SK-N-DZ (cell line): ENCODE measurements at places on chromosomes 2 and 18.

DNA sequence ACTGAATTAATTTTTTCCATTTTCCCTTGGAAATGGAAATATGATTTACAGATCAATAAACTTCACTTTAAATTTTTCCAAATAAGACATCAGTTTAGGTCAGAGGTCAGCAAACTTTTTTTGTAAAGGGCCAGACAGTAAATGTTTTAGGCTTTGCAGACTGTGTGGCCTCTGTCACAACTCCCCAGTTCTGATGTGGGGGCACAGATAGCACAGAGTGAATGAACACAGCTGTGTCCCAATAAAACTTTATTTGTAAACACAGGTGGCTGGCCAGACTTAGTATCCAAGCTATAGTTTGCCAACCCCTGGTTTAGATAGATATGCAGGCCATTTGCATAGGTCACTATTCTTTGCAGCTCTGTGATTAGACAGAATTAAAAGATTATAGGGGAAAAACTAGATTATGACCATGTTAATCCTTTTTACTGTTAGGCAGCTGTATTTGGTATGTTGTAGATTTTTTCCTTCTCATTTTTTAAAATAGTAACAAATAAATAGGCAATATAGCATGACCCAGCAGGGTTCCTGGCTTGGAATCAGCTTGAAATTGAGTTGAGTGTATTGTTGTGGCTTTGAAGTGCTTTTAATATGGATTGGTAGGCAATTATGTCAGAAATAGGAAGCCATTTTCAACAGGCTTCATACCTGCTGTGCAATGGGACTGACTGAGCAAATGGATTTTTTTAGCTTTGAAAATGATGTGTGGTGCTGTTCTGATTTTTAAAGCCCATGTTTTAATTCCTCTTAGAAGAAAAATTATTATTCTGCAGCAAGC lies 59.7 kb downstream of the WDSUB1 start:
- DNase-seq, result no peak

- no peak for DNase-seq
Observed at GRCh38 chr18:28124131-28125029, 52.5 kb downstream of the CDH2 start.

- DNase-seq, result no peak
Observed at GRCh38 chr18:892316-892715, 12.4 kb upstream of the ADCYAP1 start.

DNA sequence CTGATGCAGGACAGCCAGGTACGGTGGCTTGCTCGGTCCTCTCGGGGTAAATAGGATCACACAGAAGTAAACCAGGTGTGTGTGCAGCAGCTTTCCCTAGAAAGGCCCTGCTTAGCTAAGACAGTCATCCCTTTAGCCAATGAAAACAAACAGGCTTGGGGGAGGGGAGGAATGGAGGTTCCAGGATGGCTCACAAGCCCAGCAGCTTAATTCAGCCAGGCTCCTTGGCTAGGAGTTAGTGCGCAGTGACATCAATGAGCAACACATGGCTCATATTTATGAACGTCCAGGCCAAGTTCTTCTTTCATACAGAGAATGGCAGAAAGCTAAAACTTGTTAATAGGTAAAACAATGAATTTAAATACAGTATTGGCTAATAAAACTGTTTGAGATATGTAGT lies 10.2 kb downstream of the IAH1 start:
- no peak for DNase-seq

DNA sequence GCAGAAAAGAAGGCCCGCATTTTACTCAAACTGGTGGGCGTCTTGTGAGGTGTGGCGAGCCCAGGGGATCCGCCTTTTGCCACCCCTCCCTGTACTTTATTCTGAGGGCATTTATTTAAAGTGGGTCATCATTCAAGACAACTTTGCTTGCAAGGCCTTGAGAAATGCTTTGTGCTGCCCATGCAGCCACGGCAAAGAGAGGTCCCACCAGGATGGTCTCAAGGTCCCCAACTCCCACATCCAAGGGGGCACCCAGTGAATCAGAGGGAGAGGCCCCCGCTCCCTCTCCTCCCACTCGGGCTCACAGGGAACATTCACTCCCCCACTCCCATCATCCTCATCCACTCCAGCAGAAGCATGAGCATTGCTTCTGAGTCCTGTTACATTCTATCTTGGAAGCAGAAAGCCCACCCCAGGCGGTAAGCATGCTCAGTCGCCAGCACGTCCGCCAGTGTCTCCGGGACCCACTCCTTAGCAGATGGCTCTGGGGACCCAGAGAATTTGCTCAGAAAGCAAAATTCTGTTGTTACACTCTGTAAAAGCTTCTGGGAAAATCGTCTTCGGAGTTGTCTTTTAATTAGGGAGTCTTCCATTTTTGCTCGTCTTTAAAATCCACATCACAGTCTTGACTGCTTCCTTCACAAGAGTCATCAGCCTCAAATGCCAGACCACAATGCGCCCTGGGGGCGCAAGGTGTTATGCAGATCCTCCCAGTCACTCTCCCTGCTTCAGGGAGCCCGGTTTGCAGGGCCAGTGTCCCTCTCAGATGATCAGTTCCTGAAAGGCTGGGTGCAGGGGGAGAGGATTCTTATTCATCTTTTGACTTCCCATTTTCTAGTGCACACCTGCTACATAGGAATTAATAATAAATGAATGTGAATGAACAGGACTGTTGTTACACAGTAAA lies 99.4 kb upstream of the NCK2 start:
- no peak for DNase-seq

GRCh38 chr2:82182270-82182669 lies 1877.7 kb upstream of the LRRTM1 start:
- no peak for DNase-seq

- DNase-seq, result no peak
Observed at GRCh38 chr2:113214141-113214540, 40.4 kb downstream of the PSD4 start.

GRCh38 chr18:57859314-57859713 lies 56.2 kb upstream of the ATP8B1 start:
- peak; percentile 16 for DNase-seq

DNA sequence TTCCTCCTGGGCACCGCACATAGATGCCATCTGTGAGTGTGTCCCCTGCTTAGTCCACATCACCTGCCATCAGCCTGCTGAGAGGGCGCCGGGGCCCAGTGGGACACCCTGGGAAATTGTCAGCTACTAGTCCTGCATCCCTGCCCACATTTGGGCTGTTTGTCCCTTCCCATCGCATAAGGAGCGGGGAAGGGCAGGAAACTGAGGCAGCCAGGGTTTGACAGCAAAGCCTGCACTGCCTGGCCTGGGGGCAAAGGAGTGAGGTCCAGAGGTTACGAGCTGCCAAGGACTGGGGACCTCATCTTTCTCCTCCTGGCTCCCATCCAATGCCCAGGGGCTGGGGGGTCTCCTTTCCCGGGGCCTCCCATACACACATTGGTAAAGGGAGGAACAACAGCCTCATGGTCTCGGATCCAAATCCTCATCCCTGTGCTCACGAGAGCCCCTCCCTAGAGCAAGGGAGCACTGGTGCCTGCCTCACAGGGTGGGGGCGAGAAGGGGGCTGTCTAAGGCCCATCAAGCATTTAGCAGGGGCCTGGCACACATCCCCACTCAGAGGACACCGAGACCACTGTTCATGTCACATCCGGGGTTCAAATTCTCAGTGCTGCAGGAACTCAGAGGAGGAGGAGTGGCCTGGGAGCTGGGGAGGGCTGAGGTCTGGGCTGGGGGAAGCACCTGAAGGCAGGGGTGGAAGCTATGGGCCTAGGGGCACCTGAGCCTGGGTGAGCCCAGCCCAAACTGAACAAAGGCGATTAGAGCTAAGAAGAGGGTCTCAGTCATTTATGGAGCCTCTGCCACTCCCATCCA lies 113.8 kb downstream of the SMAD7 start:
- no peak for DNase-seq

- DNase-seq, result no peak
Observed at GRCh38 chr2:126856403-126856802, 42.3 kb upstream of the TEX51 start.

DNA sequence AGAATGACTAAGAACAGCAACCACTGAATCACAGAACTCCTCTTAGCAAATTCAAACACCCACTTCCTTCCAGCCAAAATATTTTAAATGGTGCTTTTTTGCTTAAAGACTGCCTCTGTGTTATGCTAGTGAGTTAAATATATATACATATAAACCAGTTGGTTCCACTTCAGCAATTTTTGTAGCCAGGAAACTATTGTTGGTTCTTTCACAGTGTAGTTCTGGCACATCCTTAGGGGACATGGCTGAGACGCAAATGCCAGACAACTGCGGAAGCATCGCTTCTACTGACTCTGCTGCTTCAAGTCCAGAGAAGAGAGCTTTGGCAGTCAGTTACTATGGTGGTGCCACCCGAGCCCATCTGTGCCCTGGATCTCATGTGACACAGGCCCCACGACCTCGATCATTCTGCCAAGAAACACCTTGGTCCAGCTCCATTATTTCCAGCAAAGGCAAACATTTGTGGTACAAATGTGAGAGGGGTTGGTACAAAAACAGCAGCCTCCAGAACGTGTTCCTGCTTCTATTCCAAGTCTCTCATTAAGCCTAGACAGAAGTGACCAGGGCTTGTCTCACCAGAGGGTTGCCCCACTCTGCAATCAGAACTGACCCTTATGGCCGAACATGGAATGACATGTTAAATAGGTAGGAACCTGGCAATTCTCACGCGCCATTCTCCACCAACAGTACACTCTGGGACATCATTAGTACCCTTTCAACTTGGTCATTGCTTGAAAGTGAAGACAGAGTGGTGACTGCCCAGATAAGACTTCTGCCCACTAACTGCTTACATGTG lies 117.8 kb upstream of the NRP2 start:
- peak; percentile 32 for DNase-seq

GRCh38 chr2:113361051-113361450 lies 76.4 kb upstream of the ZNG1B start:
- no peak for DNase-seq

DNA sequence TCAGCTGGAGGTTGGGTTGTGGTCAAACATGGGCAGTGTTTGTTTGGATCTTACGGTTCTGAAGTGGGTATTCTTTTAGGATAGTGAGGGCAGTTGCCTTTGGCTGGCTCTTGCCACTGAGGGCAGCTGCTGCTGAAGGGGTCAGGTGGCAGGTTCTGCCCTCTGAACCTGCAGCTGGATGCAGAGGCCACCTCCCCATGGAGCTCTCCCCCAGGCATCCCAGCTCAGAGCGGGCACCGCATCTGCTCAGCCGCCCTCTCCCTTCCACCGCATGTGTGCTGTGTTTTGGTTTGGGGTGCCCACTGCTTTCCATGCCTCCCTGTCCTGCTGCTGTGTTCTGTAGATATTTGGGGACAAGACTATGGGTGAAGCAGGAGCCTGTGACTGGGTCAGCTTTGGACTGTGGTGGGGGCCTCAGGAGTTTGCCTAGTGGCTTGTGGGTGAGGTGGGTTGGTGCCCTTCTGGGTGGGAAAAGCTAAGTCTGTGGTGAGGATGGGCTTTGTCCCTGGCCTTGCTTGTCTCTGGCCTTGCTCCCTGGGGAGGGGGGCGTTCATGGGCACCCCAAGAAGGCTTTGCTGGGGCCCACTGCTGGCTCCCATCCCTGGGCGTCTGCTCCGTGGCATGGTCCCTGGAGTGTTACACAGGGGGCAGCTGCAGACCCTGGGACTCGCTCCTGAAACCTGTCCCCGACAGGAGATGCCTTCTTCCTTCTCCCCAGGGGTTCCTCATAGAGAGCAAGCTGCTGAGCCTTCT lies 28.5 kb downstream of the OTOF start:
- DNase-seq, result no peak

DNA sequence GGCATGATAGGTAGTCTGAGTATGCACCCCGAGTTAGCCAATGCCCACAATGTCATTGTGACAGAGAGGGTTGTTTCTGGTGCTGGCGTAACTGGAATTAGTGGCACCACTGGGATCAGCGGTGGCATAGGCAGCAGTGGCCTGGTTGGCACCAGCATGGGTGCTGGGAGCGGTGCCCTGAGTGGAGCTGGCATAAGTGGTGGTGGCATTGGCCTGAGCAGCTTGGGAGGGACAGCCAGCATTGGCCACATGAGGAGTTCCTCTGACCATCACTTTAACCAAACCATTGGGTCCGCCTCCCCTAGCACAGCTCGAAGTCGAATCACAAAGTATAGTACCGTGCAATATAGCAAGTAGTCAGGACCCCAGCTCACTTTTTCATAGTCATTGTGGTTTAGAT lies 21.6 kb upstream of the DSG4 start:
- no peak for DNase-seq

DNA sequence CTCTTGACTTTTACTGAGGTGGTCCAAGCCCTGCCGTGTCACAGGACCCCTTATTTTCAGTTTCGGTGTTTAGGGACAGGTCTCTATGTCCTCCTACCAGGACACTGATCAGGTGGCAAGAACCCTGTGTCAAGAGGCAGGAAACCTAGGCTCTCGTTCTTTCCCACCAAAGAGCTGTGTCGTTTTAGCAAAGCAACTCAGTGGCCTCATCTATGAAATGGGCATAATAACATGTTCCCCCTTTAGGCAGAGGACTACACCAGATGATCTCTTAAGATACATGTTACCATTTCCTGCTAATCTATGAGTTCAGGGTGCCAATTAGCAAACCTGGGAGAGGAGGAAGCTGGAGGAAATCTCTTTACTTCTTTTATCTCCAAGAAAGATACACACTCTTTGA lies 1.9 kb downstream of the RAB31 start:
- DNase-seq, result no peak

GRCh38 chr2:119846021-119846420 lies 86.3 kb downstream of the PTPN4 start:
- DNase-seq, result no peak
